GM13976 (cell line): ENCODE measurements at places on chromosomes 4 and X.

DNA sequence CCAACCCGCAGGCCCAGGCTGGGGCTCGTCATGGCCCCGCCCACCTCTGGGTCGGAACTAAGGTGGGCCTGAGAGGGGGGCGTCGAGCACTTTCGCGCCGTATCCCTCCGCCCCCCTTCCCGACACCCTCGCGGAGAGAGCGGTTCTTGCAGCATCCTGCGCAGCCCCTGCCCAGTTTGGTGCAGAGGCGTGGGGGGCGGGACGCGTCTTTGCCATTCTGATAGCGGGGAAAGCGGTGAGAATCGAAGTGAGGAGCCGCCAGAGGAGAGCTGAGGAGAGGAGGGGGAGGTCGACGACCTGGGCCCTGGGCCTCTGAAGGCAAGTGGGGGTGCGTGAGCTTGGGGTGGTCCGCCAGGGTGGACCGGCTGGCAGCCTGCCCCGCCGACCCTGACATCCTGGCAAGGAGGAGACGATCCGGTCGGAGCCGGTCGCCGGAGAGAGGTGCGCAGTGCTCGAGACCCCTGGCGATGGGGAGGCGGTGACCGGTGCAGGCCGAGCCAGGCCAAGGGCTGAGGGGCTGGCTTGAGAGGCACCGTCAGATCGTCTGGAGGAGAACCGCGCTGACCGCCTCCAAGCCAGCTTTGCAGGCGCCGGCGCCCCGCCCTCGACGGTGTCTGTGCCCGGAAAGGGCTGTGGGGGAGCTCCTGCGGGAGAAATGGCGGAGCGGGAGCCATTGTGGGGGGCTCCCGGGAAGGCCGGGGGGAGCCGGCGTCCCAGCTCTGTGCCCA, 25.5 kb downstream of the GPRASP3 start:
- peak; percentile 34 for DNase-seq

- no peak for DNase-seq
These were observed 45.1 kb downstream of the TBC1D9 start for GRCh38 chr4:140710908-140711622.

- no peak for DNase-seq
These were observed 47.8 kb downstream of the KDR start for GRCh38 chr4:55077577-55077976.

GRCh38 chr4:153143527-153144348, 60.5 kb upstream of the TRIM2 start:
- no peak for DNase-seq

DNA sequence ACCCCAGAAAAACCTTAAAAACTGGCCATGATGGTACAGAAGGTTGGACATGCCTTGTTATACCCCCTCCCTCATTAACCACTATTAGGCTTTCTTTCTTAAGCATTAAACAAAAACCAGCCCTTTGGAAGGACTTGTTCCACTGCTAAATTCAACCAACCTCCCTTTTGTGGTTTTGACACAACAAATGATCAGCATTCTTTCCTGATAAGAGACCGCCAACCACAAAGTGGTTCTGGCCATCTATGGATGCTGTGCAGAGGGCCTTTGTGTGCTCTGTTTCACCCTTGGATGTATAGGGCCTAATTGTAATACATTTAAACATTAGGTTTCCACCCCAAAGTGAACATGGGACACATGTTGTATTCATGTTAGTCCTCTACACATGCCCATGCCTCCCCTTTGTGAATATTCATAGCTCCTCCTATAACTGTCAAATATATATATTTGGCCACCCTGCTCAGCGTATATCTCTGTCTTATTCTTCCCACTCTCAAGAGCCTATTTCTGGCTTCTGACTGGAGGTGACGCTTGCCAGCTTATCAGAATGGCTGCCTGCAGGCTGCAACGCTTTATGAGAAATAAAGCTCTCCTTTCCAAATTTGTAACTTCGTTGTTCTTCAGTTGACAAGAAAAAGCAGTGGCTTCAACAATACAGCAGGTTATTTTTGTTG, 126.6 kb downstream of the NPNT start:
- DNase-seq, result no peak

- no peak for DNase-seq
These were observed 24.0 kb downstream of the ABCB7 start for GRCh38 chrX:75131973-75132627.

DNA sequence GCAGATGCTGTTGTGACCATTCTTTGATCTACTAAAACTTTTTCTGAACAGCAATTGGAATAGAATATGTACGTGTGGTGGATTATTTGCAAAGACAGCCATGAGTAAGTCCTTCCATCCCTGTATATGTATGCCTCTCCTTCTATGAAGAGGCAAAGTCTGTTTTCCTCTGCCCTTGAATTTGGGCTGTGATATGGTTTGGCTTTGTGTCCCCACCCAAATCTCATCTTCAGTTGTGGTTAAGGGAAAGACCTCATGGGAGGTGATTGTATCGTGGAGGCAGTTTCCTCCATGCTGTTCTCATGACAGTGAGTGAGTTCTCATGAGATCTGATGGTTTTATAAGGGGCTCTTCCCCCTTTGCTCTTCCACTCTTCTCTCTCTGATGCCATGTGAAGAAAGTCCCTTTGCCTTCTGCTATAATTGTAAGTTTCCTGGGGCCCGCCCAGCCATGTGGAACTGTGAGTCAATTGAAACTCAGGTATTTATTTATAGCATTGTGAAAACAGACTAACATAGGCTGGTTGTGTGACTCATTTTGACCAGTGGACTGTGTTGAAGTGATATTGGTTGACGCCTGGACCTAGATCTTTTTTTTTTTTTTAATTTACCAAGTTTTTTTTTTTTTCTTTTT, 108.3 kb upstream of the CAMK2D start:
- peak; percentile 33 for DNase-seq

- DNase-seq, result no peak
These were observed 56.7 kb downstream of the PROM1 start for GRCh38 chr4:16027114-16027513.

GRCh38 chr4:108350332-108350731, 181.6 kb upstream of the LEF1 start:
- no peak for DNase-seq

DNA sequence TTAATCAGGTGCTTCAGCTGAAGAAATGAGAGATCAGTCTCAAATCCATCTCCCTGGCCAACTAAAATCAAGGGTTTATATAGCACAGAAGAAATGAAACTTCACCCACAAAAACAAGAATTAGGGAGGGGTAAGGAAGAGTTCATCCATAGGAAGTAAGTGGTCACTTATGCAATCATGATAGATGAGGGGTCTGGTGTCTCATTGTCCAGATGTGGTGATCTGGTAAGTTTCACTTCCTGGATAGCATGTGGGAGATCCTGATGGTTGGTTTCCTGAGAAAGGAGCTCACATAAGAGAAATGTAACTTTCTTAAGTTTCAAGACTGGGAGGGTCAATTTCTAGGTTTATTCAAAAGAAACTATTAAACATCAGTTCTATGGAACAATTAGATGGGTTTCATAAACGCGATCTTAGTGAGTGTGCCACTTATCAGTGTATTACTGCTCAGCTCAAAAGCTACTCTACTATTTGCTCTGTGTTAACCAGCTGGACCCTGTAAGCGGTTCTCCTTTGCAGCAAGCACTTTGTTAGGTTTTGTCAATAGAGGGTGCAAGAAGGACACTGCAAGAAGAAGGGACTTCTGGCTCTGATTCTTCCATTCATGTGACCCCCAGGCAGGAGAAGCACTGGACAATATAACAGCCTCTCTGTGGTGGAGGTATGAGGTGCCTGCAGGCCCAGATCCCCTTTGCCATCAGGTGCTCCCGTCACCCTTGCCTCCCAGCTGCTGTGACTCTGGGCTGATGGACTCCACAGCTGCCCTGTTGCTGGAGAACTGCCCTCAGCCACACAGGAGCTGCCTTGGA, 35.4 kb upstream of the HPSE start:
- DNase-seq, result no peak

- DNase-seq, result no peak
These were observed 168.1 kb upstream of the MAP3K15 start for GRCh38 chrX:19683358-19683757.

GRCh38 chrX:19064175-19064574, 58.1 kb downstream of the ADGRG2 start:
- DNase-seq, result no peak

DNA sequence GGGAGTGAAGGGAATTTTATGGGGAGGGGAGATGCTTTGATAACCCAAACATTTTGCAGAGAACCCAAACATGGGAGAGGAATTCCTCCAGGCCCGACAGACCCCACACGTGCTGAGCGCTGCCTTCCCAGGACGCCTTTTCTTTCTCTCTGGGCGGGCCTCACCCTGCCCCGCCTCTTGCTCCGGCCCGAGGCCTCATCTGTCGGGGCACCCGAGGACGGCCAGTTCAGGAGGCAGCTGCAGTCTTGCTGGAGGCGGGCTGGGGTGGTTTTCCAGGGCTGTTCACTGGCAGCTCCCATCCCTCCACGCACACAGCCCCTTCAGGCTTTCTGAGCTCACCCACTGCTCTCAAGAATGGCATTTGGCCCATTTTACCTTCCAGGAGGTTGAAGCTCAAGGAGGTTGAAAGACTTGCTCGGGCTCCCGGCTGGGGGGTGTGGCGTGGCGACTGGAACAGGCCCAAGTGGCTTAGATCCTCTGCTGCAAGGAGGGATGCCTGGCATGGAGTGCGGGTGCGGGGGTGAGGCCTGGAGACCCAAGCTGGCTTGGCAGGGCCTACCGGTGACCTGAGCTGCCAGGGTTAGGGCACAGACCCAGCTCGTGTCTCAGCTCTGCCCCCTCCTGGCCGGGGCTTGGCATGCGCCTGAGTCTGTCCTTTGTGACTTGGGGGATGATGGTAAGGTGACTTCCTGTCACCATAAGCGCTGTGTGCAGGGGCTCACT, 99.2 kb downstream of the PSAPL1 start:
- DNase-seq, result peak; percentile 82

DNA sequence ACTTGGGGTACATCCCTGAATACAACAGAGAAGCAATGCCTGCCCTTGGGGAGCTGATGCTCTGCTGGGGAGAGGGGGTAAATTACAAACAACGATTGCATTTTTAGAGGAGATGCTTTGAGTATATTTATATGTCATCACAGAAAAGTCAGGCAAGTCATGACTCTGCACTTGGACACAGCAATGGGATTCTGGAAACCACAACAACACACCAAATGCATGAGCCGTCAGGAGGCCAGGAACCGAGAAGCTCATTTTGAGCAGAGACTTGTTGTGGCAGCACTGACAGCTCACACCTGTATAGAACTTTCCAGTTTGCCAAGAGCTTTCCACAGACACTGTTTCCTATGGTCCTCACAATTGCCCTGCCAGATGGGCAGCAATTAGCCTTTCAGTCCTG, 113.2 kb upstream of the RBPJ start:
- DNase-seq, result no peak

GRCh38 chr4:124863040-124863545, 150.6 kb upstream of the ANKRD50 start:
- no peak for DNase-seq

GRCh38 chrX:8639949-8640475, 91.9 kb downstream of the ANOS1 start:
- DNase-seq, result no peak

GRCh38 chrX:86421771-86422170, 273.5 kb downstream of the DACH2 start:
- DNase-seq, result no peak

DNA sequence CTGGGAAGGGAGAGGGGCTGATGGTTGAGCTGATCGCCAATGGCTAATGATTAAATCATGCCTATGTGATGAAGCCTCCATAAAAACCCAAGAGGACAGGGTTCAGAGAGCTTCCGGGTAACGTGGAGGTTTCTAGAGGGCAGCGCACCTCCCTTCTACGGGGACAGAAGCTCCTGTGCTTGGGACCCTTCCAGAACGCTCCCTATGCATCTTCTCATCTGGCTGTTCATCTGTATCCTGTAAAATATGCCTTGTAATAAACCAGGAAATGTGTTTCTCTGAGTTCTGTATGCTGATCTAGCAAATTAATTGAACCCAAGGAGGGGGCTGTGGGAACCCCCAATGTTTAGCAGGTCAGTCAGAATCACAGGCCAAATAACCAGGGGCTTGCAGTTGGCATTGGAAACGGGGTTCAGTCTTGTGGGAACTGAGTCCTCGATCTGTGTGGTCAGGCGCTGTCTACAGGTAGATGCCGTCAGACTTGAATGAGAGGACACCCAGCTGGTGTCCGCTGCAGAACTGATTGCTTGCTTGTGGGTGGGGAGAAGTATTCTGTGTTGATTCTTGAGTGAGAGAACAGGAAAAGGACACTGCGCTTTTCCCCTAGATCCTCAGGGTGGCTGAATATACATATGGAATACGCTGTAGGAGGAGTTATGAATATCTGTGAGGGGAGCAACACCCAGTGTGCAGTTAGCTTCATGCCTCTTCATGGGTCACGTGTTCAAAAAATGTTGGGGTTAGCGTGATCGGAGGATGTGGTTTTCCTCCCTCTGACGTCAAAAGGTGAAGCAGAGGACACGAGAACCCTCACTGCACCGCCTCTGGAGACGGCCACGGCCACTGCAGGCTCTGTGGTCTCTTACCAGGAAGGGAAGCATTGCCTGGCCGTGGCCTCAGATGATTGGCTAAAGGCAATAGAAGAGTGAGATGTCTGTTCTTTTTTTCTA, 29.2 kb downstream of the HTT-AS start:
- DNase-seq, result peak; percentile 46

DNA sequence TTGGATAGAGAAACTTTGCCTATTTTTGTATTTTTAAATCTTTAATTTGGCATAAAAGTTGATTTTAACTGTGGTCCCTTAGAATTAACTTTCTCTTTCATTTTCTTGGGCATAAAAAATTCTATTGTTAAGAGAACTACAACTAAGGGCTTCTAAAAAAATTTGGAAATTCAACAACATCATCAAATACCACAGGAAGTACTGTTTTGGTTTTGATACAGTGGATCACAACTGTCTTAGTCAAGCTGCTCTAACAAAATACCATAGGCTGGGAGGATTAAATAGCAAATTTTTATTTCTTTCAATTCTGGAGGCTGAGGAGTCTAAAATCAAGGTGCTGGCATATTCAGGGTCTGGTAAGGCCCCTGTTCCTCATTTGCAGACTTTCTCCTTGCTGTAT, 19.9 kb upstream of the NPFFR2 start:
- DNase-seq, result no peak

- no peak for DNase-seq
These were observed 46.4 kb downstream of the GYG2 start for GRCh38 chrX:2875136-2875481.

DNA sequence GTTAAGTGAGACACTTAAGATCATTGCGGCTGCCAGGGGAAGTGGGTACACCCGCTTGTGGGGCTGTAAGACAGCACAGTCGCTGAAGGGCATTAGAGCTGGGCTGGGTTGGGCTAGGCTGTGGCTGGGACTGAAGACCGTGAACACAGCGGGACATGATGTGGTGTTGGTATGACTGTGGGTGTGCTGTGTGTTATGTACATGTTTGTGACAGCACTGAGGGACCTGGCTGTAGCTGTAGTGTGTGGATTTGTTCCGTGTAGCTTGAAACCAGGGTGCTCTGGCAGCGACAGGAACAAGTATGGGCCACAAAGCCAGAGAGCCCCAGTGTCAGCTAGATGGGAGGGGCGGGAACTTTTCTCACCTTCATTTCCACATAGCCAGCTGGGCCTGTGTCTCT, 82.1 kb downstream of the NHSL2 start:
- no peak for DNase-seq

GRCh38 chr4:113293043-113293560, 243.6 kb downstream of the ANK2 start:
- no peak for DNase-seq

- DNase-seq, result no peak
These were observed 570.1 kb upstream of the ACTRT1 start for GRCh38 chrX:128622296-128622695.
